ENCODE measurements at places on chromosomes 7 and 10.

DNA sequence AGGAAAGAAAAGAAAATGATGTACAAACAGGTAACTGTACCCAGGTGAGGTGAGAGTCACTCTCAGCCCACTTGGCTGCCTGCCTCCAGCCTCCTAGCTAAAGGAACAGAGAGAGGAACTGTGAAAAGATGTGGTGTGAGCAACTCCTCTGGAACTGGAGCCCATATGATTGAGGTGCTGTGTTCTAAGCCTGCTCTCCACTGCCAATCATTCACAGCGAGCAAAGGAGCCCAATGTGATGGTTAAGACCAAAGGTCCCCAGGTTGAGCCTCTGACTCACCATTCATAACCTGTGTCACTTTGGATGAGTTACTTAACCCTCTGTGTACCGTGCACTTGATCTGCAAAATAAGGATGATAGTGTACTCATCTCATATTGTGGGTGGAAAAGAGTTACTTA lies 868.1 kb upstream of the AUTS2 start:
- DNase-seq, result no peak

GRCh38 chr7:147400221-147400689 lies 1190.3 kb upstream of the C7orf33 start:
- DNase-seq, result peak; percentile 74

- peak; percentile 93 for DNase-seq
Observed at GRCh38 chr7:30173058-30173897, 38.5 kb downstream of the MTURN start.

- DNase-seq, result no peak
Observed at GRCh38 chr7:121916211-121916610, 43.2 kb downstream of the PTPRZ1 start.

DNA sequence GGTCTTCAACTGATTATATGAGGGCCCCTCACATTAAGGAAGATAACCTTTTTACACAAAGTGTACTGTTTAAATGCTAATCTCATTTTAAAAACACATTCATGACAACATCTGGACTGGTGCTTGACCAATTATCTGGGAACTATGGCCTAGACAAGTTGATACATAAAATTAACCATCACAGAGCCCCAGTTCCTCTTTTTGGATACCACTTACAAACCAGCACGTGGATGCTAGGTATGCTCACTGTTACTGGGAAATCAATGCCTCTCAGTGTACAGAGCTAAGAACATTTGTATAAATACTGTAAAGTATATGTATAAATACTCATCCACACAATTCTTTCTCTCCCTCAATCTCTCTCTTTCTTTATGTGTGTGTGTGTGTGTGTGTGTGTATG lies 1217.8 kb upstream of the LRRTM3 start:
- no peak for DNase-seq

DNA sequence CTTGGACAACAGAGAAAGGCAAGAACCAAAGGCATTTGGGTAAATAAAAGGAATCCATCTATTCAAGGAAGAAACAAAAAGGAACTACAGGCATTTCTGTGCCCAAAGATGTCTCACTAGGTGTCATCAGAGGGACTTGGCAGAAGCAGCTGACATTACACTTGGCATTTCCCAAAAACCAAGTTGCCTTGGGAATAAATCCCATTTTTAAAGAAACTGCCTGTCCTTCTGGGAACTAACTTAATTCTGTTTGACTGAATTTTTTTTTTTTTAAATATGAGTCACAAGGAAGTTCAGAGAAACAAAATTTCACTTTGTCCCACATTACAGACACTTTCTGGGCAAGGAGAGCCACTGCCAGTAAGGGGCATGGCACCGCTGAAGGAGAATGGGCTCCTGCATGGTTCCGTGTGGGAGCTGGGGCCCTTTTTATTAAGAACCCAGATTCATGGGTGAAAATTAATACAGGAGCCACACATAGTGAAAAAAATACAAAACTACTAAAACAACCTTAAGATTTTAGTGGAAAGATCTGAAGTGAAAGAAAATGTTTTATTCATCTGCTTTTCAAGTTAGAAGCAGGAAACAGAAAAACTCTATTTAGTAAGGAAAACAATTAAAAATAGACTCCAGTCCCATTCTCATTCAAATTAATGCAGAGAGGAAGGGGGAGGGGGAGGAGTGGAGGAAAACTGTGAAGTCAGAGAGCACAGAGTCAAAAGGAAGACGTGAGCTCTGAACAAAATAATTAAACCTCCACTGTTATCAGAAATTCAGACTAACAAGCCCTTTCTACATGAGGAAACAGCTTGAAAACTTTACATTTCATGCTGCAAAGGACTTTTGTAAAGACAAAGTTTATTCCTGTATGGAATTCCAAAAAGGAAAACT lies 118.4 kb upstream of the PDLIM1 start:
- DNase-seq, result no peak

DNA sequence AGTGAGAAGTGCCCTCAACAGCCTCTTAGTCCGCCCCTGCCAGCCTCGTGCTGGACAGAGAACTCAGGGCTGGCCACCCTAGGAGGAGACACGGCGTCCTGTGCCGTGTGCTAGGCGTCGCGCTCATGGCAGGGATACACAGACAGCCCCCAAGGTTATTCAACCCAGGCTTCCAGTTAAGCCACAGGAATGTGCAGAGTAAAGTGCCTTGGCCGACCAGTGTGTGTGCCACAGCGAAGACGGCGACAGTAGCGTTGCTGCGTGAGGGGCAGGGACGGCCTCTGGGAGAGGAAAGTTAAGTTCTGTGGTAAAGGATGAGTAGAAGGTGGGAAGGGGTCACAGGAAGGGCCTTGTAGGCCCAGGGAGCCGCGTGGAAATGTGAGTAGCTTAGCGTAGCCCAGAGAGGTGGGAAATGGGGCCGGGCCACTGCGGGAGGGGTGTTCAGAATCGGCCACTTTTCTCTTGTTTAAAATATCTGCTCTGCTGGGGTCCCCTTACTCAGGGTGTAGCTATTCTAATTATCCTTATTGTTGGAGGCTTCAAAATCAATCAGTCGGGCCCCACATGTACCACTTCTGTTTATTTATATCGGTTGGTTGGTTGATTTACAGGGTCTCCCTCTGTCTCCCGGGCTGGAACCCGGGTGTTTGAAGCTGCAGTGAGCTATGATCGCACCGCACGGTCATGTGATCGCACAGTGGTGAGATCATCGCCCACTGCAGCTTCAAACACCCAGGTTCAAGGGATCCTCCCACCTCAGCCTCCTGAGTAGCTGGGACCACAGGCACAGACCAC lies 24.5 kb downstream of the TMEM120A start:
- DNase-seq, result no peak

DNA sequence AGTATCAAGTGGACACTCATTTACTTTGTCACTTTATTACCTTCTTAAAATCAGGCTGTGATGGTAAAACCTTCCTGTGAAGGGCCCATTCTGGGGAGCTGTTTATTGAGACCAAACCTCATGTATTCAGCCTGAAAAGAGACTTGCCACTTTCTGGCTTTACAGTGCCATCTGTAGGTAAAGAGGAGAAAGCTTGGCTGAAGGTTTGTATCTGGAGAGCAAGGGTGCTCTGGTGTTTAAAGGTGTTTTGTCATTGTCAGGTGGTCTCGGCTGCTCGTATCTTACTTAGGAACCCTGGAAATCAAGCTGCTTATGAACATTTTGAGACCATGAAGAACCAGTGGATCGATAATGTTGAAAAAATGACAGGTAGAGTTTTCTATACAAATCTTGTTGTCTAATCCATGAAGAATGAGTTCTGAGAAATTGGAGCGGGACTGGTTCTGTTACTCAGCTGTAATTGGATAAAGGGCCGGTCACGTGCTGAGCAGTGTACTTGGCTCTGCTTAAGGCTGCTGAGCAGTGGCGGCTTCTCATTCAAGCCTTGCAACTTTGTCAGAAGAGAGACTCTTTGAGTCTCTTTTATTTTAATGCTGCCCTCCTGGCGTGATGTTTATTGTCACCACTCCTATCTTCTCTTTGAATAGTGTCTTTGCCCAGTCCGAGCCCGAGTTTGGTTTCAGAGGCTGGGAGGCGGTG lies 46.9 kb downstream of the AP3M1 start:
- peak; percentile 57 for DNase-seq

- DNase-seq, result peak; percentile 65
Observed at GRCh38 chr10:34539533-34540315, 275.4 kb downstream of the PARD3 start.

DNA sequence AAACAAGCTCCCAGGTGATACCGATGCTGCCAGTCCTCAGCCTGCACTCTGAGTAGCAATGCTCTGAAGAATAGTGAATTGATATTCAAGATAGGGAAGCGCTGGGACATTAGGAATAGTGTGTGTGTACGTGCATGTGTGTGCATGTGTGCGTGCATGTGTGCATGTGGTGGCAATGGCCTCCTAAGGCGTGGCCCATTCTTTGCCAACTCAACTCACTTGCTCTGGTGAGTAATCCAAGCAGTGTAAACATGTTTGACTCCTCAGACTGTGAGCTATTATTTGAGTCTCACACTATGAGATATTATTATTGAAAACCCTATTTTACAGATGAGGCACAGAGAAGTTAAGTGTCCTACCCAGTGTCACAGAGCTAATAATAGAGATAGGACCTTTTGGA lies 186.6 kb downstream of the RAB11FIP2 start:
- no peak for DNase-seq

DNA sequence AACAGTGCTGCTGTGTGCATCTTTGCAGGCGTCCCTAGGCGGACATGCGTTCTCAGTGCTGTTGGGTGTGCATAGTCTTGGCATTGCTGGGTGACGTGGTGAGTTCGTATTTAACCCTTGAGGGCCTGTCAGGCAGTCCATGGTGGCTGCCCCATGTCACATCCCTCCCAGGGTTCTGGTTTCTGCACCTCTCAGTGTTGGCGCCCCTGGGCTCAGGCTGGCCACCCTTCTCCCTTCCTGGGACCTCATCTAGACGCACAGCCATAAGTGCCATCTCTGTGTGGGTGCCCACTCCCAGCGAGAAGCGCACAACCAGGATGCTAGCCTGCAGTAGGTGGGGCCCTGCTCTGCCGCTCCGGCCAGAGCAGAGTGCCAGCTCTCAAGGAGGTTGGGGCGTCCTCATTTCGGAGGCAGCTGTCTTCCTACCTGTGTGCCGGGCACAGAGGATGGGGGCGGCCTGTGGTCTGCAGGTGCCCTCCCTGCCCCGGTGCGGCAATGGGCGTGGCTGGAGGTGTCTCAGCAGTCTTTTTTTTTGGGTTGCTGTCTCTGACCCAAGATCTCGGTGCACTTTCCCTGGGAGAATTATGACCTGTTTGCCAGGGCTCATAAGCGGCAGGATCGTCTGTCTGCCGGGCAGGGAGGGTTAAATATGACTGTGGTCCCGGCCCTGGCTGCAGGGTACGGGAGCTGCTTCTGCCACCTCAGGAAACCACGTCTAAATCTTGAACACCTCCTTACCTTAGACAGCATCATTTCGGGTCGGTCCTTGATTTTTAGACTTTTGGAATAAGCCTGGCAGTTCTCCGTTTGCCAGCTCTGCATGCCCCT lies 6.5 kb downstream of the INPP5A start:
- DNase-seq, result no peak

GRCh38 chr10:125262409-125262808 lies 102.0 kb upstream of the CTBP2 start:
- no peak for DNase-seq

GRCh38 chr7:39888171-39888853 lies 61.7 kb upstream of the CDK13 start:
- DNase-seq, result no peak

- peak; percentile 43 for DNase-seq
Observed at GRCh38 chr7:46165276-46165675, 244.2 kb upstream of the IGFBP3 start.

DNA sequence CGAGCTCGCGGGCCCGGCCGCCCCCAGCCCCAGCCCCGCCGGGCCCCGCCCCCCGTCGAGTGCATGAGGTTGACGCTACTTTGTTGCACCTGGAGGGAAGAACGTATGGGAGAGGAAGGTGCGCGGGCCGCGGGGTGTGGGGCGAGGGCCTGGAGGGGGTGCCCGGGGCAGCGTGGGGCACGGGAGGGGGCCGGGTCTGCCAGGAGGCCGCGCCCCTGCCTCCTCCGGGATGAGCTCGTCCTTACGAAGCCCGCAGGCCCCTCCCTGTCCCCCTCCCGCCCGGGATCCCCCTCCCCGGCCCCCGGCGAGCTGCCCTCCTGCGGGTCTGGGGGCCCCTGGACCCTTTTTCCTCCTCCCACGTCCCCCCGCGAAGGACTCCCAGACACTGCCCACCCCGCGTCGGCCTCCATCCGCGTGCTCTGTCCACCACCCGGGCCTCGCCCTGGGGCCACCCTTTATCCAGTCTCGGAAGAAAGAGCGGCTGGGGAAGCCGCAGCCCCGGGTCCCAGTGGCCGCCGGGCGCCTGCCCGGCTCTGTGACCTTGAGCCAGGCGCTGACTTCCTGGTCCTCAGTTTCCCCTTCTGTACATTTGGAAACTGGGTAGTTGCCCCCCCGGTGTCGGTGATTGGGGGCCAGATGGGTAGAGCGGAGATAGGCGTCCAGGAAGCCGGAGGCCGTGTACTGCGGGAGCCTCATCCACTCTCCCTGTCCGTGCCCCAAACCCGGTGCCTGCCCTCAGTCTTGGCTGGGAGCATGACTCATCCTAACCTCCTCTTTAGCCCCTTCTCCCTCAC lies 521 bp downstream of the LIMK1 start:
- DNase-seq, result peak; percentile 50

DNA sequence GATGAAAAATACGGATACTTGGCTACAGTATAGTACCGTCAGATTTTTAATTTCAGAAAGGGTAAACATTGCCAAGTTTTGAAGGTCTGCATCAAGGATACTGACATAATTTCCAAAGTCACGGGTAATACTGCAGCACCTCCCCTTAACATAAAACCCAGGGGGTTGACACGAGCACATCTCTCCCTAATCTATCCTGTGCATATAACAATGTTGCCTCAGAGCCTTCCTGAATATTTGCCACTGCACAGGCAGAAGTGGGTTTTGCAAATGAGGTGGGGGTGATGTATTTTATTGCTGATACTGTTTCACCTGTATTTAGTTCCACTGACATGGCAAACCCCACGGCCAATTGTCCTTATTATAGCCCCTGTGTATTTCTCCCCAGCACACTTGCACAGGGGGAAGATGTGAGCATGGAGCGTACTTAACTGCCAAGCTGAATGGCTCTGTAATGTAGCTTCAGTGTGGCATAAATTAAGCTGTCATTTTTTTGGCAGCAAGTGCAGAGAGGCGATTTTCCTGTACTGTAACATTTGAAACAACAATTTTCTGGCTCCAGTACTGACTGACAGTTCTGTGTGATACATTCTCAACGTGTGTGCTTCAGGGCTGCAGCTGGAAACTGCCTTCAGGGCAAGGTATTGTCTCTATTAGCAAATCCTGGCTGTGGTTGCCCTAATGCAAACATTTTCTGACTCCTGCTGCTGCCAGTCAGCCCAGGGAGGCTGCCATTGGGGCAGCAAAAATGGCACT lies 299.6 kb upstream of the SP4 start:
- no peak for DNase-seq

GRCh38 chr10:101564490-101564991 lies 23.5 kb downstream of the POLL start:
- no peak for DNase-seq

- no peak for DNase-seq
Observed at GRCh38 chr7:2982401-2982800, 61.3 kb downstream of the CARD11 start.

Data from cardiac fibroblast (primary cell).